Activated effector memory CD4-positive, alpha-beta T cell treated with Interleukin-2 at 50 U/mL for 16 hours (primary cell): ENCODE measurements at places on chromosomes 12 and 14.

DNA sequence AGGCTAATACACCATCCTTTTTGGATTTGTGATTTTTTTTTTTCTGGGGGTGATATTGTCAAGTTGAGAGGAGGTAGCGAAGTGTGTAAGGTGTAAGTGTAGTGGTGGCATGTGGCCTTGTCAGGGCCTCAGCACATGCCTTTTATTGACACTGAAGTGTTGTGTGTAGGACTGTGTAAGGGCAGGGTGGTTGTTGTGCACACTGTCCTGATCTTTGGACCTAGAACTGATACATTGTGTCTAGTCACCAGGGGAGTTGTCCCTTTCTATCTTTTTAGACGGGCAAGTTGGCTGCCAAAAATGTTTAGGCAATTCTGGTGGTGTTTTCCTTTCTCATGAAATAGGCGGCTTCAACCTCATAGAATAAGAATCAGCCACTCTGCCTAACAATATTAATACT lies 244.0 kb downstream of the NRXN3 start:
- no peak for DNase-seq

GRCh38 chr12:76976777-76977382 lies 88.5 kb downstream of the E2F7 start:
- no peak for DNase-seq

DNA sequence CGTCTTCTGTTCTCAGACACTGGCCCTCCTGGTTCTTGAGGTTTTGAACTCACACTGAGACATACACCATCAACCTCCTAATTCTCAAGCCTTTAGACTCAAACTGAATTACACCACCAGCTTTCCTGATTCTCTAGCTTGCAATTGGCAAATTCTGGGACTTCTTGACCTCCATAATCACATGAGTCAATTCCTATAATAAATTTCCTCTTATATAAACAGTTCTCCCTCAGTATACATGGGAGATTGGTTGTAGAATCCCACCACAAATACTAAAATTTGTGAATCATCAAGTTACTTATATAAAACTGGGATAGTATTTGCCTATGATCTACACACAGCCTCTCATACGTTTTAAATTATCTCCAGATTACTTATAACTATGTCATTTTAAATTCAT lies 162.2 kb downstream of the DIO2 start:
- no peak for DNase-seq

DNA sequence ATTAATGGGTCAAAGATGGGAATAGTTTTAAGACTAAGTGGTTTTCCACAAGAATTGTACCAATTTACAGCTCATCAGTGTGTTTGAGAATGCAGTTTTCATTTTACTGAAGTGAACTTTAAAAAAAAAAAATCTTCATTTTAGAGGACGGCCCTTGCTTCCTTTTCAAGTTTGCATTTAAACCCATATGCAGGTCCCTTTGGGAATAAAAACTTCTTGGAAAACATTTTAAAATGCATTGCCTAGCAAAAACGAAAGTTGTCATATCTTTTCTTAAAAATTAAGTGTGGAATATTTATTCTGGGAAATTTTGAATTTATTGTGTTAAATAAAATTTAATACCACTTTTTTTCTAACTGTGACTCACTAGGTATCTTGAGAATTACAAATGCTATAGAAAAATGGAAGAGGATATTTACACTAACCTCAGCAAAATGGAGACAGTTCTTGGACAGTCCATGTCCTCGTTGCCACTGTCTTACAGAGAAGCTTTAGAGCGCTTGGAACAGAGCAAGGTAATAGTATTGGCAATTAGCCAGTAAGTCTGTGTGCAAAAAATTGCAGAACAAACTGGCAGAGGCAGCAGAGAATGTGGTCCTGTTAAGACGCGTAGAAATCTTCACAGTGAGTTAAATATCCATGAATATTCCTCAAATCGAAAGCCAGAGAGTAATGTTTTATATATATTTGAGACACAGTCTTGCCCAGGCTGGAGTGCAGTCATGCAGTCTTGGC lies 209.7 kb downstream of the SYNE2 start:
- no peak for DNase-seq

DNA sequence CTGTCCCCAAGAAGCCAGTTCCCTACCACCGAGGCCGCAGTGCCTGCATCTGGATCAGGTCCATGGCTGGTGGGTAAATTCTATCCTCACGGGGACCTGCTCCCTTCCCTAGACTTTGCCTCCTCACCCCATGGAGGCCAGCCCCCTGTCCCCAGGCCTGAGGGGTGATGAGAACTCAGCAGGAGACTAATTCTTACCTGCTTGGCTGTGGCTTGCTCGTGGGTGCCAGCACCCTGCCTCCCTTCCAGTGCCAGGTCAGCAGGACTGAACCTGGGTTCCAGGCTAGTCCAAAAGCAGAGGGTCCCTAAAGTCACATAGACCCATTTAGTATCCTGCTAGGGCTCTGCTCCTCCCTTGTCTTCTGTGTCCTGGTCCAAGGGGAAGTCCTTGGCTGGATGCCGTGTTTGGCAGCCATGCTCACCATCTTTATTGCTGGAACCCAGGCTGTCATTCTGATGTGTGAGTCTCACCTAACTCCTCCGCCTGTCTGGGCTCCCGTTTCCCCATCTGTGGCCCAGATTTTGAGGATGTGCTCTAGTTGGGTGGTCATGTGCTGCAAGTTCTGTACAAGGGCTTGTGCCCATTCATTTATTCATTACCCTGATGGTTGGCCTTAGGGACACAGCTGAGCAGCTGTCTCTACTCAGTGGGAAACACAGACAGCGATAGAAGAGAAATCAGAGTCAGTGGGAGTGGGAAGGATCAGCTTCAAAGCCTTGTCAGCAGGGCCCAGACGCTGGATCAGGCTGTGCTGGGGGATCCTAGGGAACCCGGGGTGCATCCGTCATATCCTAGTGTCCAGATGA lies 949 bp downstream of the PLBD2 start:
- DNase-seq: no peak

DNA sequence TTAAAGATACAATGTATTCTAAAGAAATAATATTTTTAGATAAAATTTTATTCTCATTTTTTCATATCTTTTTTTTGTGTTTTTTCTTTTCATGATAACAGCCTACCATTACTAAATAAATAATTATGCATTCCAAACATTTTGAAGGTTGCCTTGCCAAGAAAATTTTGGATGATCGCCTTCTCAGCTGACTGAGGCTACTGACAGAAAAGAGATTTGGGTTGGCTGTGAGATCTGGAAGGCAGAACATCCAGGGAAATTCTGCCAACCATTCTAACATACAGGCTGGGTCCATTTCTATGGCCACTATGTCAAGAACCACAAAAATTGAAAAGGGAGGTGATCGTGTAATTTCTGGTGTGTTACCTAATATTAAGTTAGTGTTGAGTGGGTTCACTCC lies 48.1 kb downstream of the GALNT8 start:
- no peak for DNase-seq

GRCh38 chr12:46382408-46382963 lies 9.9 kb upstream of the SLC38A2 start:
- no peak for DNase-seq

DNA sequence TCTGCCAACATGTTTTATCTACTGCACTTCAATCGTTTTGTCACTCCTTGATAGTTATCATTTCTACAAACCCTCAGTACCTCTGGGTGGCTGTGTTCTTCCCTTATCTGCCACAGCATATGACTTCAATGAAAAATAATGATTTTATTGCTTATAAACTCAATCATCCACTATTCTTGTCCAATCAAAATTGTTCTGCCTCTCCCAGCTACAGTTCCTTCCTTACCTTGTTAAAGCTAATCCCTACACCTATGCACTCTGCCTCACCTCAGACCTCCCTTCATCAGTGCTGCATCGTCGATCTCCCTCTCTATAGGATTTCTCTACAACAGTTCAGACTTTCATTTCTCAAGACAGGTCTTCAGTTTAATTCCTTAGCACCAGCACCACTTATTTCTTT lies 58.8 kb downstream of the ERGIC2 start:
- no peak for DNase-seq

GRCh38 chr12:98253207-98254037 lies 262.0 kb upstream of the TMPO start:
- DNase-seq: no peak

- no peak for DNase-seq
Observed at GRCh38 chr12:51378749-51379148, 12.5 kb downstream of the GALNT6 start.

DNA sequence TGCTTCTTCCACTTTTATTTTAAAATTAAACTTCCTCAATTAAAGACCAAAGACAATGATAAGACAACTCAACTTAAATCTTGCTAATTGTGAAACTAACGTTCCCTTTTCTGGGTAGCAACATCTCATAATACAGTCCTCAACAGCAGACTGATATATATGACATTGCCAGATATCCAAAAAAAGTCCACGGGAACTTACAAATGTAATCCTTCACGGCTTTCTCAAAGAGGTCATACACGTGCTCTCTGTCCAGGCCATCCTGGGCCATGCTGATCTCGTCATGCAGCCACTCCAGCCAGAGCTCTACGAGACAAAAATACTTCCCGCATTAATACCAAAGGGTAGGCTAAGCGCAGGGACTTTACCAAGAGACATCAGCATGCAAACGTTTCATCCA lies 13.3 kb downstream of the SART3 start:
- no peak for DNase-seq

- no peak for DNase-seq
Observed at GRCh38 chr14:26594148-26594547, 3.7 kb downstream of the NOVA1 start.

DNA sequence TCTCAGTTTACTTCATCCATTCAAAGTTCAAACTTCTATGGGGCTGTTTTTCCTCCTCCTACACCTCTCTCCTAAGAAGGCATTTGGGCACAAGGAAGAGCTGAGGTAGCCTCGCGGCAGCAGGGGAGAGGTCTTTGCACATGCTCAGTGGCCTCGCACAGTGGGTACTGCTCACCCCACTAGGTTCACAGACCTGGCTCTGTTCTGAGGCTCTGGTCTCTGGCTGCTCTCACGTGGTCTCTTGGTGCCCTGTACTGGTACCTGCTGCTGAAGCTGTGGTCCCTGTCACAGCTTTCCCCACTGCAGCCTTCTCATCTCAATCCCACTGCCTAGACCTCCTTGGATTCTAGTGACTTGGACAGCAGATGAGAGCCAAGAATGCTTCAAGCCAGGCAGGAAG lies 134.7 kb upstream of the CRY1 start:
- DNase-seq: no peak

DNA sequence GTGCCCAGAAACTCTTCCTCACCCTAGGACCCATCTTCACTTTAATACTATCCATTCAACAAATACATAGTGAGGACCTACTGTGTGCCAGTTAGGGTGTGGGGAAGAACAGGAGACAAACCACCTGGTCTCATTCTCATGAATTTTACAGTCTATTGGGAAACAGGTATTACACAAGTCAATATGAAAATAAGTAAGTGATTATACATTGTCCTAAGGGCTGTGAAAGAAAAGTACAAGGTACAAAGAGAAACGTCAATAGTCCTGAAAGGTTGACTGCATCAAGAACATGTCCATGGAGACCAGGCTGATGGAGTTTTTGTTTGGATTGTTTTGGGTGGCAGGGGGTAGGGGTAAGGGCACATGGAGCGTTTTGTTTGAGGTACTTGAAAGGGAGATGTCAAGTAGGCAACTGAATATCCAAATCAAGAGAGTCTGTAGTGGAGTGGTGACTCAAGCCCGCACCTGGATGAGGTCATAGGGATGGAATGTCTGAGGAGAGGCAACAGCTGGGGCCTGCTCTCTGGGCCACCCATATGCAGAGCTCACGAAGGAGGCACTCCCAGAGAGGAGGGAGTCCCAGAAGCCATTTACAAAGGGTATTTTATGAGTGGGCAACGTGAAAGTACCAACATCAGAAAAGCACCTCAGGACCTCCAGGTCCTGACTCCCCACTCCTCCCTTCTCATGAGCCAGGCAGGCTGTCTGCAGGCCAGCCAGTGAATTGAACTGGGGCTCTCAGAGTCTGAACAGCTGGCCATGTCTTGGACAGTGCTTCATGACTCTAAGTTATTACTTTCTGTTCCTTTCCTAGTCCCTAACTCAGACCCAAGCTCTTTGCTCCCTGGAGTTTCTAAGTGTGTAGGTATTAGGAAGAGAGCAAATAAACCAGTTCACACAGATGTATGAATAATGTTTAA lies 272.0 kb downstream of the ZFP36L1 start:
- no peak for DNase-seq

- DNase-seq: no peak
Observed at GRCh38 chr14:59772233-59772632, 98.3 kb downstream of the RTN1 start.

GRCh38 chr12:68031174-68031573 lies 41.9 kb downstream of the IFNG-AS1 start:
- DNase-seq: no peak

DNA sequence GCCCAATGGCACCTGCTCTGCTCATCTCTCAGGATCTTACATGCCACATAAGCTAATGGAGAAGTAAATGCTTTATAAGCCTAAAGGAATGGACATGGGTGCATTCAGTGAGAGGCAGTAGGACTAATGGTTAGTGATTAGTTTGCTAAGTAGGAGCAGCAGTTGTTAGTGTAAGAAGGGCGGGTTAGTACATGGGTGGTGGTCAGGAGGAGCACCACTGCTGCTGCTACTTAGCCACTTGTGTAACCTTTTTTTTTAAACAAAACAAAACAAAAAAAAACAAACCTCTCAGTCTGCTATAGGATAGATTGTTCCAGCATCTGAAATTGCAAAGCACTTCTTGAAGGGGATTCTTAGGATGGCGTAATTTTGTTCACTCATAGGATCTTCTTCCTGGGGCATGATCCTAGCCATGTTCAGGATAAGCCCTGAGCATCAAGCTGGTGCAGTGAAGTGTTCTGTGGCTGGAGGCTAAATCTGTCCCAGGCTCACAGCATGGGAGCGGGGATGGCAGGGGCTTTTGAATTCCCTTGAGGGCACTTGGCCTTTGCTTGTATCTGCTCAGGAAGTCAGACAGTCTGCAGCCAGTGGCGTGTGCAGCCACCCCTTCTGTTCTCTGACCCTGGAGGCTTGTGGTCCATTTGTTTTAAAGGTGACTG lies 63.6 kb downstream of the CHST11 start:
- no peak for DNase-seq

- no peak for DNase-seq
Observed at GRCh38 chr14:74508292-74508731, 14.7 kb downstream of the ISCA2 start.

DNA sequence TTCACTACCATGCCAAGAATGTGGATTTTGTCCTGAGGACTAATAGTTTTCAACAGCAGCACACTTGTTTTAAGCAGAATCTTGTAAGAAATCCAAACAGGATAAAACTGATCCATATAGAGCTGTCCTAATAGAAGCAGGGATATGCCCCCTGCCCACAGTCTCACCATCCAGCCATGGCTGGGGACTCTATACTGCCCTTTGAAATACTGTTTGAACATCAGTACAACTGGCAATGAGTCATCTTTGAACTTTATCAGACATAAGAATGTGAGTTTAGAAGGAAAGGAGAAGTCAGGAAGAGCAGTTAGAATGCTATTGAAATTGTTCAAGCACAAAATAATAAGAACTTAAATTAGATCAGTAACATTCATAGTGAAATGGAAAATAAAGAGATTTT lies 3.8 kb upstream of the C12orf42 start:
- DNase-seq: no peak

GRCh38 chr12:75556311-75556899 lies 45.0 kb upstream of the KRR1 start:
- no peak for DNase-seq
